ENCODE measurements at places on chromosomes 3 and 15. TPM values are rescaled to one million over a fixed set of nuclear protein-coding genes. Genes with fewer than 3 reads are reported as not detected.

- no peaks in the 10 kb centered on the region for H3K36me3 ChIP-seq
- DNase-seq = no peak
- H3K4me3 ChIP-seq = no peak overlapping the region
- H3K4me1 ChIP-seq = peaks cover 3% of the 10 kb centered on the region
- no peak overlapping the region for H3K27ac ChIP-seq
- no peaks in the 10 kb centered on the region for H3K27me3 ChIP-seq
Measured at GRCh38 chr3:119794401-119794800, 12.5 kb downstream of the NR1I2 start.

GRCh38 chr3:152671446-152672319 lies 163.2 kb upstream of the P2RY1 start:
- DNase-seq = no peak
- no peaks in the 10 kb centered on the region for H3K4me1 ChIP-seq
- no peak overlapping the region for H3K27ac ChIP-seq
- no peaks in the 10 kb centered on the region for H3K27me3 ChIP-seq
- H3K36me3 ChIP-seq = no peaks in the 10 kb centered on the region

- H3K27ac ChIP-seq = no peak overlapping the region
- no peak overlapping the region for H3K4me3 ChIP-seq
- no peak for DNase-seq
- no peaks in the 10 kb centered on the region for H3K27me3 ChIP-seq
- no peaks in the 10 kb centered on the region for H3K36me3 ChIP-seq
Measured at GRCh38 chr3:17430582-17430981, 311.8 kb downstream of the TBC1D5 start.

SLC9C1 gene
- 0.15 TPM for total RNA-seq
